ENCODE measurements at places on chromosomes 5 and 9.

- no peak for DNase-seq
Observed at GRCh38 chr9:1202512-1203280, 152.5 kb downstream of the DMRT2 start.

DNA sequence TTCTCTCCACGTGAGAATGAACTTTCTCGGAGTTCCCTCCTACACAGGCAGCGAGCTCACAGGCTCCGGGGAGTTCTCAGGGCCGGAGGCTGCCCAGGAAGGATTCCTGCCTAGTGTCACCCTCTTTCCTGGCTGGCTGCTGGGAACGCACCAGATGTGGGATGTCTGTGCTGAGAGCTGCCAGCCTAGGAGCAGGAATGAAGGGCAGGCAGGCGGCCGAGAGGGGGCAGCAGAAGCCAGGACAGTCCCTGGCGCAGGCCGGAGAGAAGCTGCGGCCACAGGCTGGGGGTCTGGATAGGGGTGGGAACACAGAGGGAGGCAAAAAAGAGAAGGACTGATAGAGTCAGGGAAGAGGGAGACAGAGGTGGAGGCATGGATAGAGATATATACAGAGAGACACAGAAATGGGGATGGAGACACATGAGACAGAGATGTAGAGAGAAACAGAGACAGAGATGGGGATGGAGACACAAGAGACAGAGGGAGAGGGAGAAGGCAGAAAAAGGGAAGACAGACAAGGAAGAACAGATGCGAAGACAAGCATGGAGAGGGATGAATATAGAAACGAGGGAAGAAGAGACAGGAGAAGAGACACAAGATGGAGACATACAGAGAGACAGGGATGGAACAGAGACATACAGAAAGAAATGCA lies 25.3 kb upstream of the ENHO start:
- DNase-seq = peak; percentile 54

DNA sequence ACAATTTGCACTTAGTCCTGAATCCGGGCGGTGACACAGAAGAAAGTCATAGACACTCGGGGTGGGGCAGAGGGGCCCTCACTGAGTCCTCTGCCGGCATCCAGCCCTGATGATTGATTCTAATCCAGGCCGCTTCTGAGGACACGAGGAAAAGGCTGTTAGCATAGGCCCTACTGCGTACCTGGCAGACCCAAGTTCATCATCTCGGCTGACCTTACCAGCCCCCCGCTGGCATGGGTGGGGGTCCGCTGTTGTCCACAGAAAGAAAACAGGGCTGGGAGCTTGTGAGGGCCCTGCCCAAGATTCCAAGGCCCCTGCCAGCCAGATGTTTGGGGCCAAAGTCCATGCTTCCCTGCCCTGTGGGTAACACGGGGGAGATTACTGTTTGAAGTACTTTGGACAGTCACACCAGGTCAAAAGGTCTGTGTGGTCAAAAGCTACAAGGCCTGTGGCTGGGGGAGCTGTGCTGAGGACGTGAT lies 24.5 kb downstream of the ERGIC1 start:
- DNase-seq = no peak

DNA sequence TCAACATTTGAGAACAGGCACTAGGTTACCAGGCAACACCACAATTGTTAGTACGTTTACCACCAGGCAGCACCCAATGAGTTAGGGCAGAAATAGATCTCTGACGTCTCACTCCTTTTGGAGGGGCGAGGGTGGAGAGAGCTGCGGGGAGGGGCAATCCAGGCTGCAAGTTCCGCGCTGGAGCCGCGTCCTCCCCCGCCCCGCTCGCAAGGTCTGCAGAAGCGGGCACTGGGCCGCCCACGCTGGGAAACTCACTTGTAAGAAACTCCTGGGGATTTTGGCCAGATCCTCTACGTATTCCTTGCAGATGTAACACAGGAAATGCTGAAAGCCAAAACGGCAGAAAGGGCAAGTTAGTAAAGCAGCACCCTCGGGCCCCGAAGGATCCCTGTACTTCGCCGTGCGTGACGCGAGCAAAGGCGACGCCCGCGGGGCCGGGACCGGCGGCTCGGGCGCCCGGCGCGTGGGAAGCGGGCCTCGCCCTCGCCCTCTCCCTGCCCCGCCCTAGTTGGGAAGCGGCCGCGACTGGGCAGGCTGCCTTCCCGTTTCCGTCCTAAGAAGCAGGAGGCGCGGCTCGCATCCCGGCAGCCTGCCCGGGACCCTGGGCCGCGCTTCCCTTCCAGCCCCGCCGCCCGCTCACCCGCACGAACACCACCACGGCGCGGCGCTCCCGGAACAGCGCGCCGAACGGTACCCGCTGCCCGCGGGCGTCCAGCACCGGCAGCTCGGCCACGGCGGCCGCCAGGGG lies 493 bp downstream of the PRXL2C start:
- DNase-seq = peak; percentile 77

DNA sequence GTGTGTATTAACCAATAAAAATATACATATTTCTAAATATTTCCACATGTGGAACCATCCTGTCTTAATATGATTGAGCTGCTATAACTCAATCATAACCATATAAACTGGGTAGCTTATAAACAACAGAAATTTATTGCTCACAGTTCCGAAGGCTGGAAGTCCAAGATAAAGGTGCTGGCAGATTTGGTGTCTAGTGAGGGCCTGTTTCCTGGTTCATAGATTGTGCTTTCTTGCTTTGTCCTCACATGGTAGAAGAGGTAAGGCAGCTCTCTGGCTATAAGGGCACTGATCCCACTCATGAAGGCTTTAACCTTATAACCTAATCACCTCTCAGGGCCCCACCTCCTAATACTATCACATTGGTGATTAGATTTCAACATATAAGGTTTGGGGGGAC lies 14.0 kb upstream of the PRKAA1 start:
- no peak for DNase-seq

DNA sequence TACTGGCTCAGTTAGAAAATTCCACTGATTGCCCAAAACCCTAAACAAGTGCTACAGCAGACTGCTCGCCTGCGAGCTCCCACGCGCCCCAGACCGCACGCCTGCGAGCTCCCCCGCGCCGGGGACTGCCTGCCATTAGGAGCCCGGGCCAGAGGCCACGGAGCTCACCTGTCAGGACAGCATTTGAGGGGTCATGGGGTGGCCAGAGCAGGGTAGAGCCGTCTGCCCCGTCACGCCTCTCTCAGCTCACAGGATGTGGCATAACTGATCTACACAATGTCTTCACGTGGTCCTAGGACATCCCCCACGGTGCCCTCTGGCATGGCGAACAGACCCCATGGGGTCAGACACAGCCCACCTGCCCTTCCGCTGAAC lies 29.1 kb upstream of the LRRC14B start:
- no peak for DNase-seq

All from KBM-7 (cell line).